ENCODE measurements at places on chromosomes 1 and 21.
A peak's percentile ranks its signal among the peaks of the same experiment; 100 is the strongest.

GRCh38 chr1:214551436-214552173, at the start of gene PTPN14:
Gene PTPN14 (minus strand): TSS chr1:214551602. CDS start chr1:214464803, 86,799 bp downstream.
- peak; percentile 59 for DNase-seq

DNA sequence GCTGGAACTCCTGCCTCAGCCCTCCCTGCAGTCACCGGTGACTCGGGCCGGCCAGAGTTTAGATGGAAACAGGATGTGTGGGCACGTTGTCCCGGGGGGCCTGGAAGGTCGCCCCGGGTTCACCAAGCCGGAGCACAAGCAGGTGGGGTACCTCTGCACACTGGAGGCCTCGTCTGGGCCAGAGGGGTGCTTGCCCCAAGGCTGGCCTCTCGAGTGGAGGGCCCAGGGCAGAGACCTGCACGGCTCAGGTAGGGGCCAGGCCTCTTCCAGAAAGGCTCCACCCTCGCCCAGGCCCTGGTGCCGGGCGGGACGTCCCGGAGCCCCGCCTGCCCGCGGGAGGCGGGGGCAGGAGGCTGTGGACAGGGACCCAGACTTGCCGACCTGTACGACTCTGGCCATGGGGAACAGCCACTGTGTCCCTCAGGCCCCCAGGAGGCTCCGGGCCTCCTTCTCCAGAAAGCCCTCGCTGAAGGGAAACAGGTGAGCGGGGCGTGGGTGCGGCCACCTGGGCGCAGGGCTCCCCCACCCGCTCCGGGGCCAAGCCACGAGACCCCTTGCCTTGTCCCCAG, at the start of gene PLEKHN1:
PLEKHN1 (plus strand) TSS at position 348 of the 569 bp plus-strand sequence; CDS start at position 398, 50 bp downstream.
- DNase-seq = no peak

DNA sequence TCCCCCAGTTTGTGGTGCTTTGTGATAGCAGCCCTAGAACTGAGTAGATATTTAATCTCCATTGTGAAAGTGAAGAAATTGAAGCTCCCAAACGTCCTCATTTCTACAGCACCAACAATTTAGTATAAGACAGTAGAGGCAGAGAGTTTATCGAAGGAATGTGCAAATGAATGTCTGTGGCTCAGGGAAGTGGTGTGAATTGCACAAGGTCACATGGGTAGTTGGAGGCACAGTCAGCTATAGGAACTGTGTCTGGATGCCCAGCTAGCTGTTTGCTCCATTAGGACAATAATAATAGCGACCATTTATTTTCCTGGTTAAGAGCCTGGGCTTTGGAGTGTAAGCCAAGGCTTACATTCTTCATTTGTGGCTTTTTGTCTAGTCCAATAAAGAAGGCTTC, 144.4 kb upstream of the USP24 start:
- no peak for DNase-seq

GRCh38 chr1:243559575-243560162, 290.4 kb downstream of the AKT3 start:
- no peak for DNase-seq

DNA sequence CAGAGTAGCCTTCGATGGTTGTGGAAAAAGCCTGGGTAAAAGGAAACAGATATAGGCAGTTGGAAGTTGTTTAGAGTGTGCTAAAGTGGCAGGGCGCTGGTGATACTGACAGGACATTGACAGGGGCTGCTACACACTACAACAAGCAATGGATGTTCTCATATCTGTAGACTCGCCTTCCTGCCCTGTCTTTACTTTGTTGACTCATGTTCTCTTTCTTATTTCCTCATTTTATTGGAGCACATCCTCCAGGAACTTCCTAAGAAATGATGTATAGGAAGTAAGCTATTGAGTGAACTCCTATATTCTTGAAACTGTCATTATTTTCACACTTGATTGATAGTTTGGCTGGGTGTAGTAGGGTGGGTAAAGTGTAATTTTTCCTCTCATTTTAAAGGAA, 51.0 kb downstream of the C4BPA start:
- DNase-seq = no peak

- DNase-seq = no peak
Observed at GRCh38 chr1:2645776-2646175, 13.0 kb upstream of the MMEL1 start.
